ENCODE measurements at places on chromosomes 5 and 9.

GRCh38 chr5:58891086-58891970, 308.5 kb downstream of the RAB3C start:
- DNase-seq: no peak

- no peak for DNase-seq
These were observed 68.1 kb downstream of the HMCN2 start for GRCh38 chr9:130333712-130334062.

DNA sequence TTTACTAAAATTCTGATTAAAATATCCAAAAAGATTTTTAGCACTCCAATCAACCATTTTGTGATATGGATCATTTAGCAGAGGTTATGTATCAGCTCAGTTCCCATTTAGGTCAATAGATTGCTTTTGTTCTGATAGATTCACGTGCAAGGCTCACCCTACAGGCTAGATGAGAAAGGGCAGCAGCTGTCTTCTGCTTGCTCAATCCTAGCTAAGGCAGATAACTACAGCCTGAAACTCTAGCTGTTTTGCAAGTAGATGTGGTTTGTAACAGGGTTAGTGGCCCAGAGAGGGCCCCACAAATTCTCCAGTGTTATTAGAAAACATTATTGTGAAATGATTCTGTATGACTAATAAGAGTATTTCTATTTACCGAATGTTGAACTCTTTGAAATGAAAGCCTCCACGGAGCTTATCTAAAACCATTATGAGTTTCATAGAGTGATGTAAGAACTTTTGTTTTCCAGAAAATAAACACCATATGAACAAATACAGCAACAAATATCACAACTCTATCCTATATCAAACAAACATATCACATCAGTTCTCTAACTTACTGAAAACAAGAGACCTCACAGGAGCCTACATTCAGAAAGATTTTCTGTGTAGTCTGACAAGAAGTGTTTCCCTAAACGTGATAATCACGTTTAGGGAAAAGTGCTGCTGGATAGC, 841.9 kb upstream of the ACO1 start:
- DNase-seq: peak; percentile 59

- DNase-seq: no peak
These were observed 5.0 kb upstream of the TEX48 start for GRCh38 chr9:114687034-114687433.

- DNase-seq: no peak
These were observed 312.6 kb downstream of the TMEM232 start for GRCh38 chr5:110413856-110414255.

DNA sequence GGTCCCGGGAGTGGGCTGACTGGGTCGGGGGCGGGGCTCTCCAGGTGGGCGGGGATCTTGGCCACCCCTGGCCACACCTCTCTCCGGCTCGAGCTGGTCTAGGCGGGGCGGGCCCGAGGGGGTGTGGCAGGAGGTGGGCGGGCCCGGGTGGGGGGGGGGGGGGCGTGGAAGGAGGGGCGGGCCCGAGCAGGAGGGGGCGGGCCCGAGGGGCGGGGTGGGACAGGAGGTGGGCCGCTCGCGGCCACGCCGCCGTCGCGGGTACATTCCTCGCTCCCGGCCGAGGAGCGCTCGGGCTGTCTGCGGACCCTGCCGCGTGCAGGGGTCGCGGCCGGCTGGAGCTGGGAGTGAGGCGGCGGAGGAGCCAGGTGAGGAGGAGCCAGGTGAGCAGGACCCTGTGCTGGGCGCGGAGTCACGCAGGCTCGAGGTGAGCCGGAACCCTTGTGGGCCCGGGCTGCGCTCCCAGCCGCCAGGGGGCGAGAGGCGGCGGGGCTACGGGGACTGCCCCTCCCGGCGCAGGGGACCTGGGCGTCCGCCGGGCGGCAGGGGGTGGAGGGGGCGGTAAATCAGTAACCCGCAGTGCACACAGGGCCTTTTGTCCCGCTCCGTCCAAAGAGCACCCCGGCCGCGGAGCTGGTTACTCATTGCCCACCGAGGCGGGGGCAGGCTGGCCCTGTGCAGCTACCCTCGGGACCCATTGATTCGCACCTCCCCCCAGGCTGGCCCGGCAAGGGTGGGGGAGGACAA, at the start of gene FGFR4:
TSS of gene FGFR4 (plus strand) at position 262 of the 744 bp plus-strand sequence. CDS start 2,688 bp downstream, outside the sequence.
- DNase-seq: no peak

- no peak for DNase-seq
These were observed 522.7 kb downstream of the HTR1A start for GRCh38 chr5:63439537-63439936.

DNA sequence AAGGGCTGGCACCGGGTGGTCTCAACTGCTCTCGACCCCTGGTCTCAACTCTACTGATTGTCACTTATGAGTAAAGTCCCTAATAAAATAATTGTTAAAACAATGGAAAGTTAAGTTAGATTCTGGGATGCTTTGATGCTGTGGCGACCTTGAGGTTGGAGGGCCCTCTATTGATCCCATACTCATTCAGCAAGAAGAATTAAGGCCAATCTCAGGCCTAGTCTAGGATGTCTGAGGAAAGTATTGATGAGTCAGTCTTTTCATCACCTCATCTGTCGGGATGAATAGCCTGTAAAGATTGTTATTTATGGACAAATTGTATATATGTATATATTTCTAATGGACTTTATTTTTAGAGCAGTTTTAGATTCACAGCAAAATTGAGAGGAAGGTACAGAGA, 50.8 kb downstream of the WDR36 start:
- DNase-seq: no peak

GRCh38 chr5:95285409-95285755, 488 bp upstream of the MCTP1 start:
- no peak for DNase-seq

- DNase-seq: no peak
These were observed 17.7 kb downstream of the GIN1 start for GRCh38 chr5:103102234-103102633.

- DNase-seq: no peak
These were observed 154.7 kb upstream of the PHYKPL start for GRCh38 chr5:178387061-178387855.

DNA sequence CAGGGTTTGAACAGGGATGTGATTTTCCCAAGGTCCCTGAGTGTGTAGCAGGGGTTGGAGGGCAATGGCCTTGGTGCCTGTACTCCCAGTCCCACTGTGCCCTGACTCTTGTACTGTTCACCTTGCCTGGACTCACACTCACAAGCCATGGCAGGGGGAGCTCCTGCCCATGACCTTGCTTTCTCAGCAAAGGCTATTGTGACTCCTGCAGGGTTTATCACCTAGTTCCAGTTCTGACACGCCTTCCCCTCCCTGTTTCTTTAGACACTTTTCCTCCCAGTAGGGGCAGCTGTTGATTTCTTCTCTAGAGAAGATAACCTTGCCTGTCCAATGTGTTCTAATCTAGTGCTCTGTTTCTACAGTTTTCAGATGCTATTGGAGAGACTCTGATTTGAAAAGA, 139.5 kb downstream of the FSTL4 start:
- no peak for DNase-seq

- no peak for DNase-seq
These were observed 48.9 kb upstream of the SLC2A8 start for GRCh38 chr9:127347831-127348776.

DNA sequence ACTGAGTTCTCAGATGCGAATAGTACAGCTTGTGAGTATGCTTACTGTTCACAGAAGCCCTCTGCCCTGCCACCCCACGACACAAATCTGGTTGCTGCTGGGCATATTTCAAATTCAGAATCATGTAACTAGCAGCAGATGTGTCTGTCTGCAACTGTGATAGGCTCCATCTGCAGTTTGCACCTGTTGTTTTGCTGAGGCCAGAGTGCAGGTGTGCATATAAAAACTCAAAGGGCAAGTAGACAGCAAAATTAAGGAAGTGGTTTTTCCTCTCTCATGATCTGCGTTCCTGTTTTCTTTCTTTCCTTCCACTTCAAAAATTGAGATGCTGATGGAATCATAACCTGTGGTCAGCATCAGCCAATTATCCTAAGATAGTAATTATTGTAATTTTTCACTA, 1000.5 kb downstream of the PTPRD start:
- no peak for DNase-seq

DNA sequence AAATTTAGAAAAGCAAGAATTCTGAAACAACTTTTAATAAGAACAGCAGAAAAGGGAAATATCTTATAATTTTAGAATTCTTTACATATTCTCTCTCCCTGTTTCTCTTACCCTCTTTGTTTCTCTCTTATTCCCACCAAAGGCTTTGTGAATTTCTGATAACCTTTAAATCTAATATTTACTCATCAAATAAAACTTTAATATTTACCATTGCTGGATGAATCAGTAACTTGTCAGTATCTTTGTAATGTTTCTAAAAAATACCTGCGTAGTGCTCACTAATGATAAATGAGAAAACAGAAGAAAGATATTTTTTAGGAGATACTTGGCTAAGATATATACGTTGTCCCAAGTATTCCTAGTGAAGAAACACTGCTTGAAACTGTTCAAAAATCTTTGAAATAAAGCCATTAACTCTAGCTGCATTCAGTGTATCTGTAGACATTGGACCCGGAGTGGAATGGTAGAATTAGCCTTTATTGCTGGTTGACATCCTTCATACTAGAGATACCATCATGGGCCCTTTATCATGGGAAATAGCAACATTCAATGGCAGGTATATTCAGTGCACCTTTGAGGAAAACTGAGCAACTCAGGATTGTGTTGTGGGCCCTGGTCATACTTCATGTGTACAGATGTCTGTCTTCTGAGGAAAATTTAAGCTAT, 2160.4 kb downstream of the MAT2B start:
- DNase-seq: no peak

- no peak for DNase-seq
These were observed 131.4 kb upstream of the LHFPL2 start for GRCh38 chr5:78779771-78780616.

DNA sequence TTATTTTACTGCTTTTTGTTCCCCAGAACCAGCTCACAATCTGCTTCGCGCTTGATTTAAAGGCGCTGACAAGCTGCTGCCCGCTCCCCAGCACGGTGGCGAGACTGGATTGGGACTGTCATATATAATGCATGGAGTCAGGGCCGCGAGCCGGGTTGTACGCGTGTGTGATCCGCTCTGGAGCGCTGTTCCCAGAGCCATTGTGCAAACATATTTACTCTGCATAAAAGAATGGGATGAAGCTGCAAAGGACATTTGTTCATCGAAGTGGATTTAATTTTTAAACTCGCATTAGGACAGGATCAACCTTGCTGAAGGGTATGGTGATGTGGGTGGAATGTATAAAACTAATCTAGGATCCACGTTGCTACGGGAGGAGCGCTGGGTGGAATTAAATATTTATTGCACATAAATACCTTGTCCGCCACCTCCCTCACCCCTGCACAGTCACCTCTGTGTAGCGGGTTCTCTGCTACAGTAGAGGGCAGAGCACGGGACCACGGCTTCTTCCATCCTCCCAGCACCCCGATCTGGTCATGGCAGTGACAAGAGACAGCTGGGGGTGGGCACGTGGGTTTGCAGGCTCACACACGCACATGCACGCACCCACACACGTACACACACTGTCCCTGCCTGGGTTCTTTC, 18.1 kb upstream of the FCN1 start:
- DNase-seq: no peak

GRCh38 chr5:163502521-163502920, 2.9 kb upstream of the MAT2B start:
- DNase-seq: no peak

GRCh38 chr5:83149671-83150070, 72.3 kb downstream of the XRCC4 start:
- no peak for DNase-seq

GRCh38 chr5:76710991-76711390, 4.9 kb upstream of the F2R start:
- no peak for DNase-seq

DNA sequence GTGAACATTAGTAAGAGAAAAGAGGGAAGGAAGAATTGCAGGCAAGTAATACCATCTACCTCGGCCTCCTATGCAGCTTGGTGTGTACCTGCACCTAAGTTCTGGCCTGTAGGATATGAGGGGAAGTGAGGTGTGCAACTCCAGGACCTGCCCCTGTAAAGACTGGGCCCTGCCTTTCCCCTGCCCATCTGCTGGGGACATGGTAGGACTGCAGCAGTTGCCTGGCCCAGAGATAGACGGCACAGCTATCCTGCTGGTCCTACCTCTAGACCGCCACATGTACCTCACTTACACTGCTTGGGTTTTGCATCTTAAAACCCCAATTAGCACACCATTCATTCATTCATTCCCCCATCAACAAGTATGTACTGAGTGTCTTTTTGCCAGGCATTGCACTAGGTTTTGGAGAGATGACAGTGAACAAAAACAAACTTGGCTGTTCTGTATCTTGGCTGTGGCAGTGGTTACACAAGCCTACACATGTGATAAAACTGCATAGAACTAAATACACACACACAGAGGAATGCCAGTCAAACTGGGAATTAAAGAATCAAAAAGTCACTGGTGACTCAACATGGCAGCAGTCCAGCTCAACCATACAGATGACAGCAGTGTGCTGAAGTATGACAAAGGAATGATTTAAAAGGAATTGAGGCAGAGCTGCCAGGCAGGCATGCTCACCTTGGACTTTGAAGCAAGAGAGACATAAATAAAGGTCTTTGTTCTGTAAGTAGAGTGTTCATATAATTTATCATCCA, 23.3 kb upstream of the MGAT1 start:
- no peak for DNase-seq

GRCh38 chr5:5686356-5686755, 263.9 kb downstream of the ICE1 start:
- DNase-seq: no peak

Measured in SIG-M5 (cell line).